Activated CD4-positive, alpha-beta T cell treated with anti-CD3 and anti-CD28 coated beads, Interleukin-2, amount 50 U/mL, for 24 hours (primary cell): ENCODE measurements at places on chromosomes 4 and X.

DNA sequence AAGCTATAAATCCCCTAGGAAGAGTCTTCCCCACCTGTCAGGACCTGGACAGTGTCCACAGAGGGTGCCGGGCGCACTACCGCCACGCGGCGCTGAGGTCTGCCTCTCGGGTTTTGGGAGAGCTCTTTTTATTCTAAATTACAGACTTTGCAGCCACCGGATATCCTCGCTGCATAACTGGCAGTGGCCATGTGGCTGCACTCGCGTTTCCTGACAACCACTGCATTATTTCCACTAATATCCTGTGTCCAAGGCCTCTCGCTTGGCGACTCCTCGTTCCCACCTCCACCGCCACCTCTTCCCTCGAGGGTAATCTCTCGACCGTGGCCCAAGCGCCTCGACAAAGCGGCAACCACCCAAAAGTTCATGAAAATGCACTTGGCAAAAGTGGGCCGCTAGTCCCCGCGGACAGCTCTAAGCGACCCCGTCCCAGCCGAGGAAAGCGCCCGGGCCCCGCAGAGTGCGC is 512 bp upstream of the TMEM131L start:
- DNase-seq, result peak; percentile 27

DNA sequence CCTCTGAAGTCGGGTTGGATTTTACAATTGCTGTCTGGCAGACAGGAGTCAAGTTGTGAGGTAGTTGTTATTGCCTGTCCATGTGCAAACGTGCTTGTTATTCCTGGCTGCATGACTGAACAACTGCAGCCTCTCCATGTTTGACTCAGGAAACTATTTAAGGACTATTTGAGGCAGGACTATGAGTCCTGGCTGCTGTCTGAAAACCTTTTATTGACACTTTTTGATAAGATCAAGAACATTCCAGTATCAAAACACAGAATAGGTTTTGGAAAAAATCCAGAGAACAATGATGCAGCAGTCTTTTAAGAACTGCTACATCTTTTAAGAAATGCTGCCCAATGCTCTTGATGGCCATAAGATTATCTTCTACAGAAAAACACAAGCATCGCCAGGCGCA is 10.0 kb upstream of the SPRY1 start:
- DNase-seq, result no peak

- DNase-seq, result no peak
Observed at GRCh38 chrX:72532366-72532765, 40.3 kb downstream of the HDAC8 start.

DNA sequence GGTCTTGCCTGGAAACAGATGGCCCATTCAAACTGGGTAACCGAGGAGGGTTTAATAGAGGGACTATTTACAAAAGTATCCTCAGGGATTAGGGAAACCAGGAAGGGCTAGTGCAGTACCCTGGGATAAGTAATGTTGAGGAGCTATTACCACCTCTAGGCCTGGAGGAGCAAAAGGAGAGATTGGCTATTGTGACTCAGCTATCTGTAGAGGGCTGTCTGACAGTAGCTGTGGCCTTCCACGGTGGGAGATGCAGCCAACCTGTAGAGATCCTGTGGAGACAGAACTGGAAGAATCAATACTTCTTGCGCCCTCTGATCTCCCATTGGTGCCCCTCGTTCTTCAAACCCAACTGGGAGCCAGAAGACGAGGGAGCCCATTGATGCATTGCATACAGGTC is 34.1 kb upstream of the RPS6KA3 start:
- no peak for DNase-seq

- no peak for DNase-seq
Observed at GRCh38 chrX:46791927-46792809, 33.2 kb upstream of the SLC9A7 start.

GRCh38 chr4:124943938-124944337 is 231.4 kb upstream of the ANKRD50 start:
- DNase-seq, result no peak

- no peak for DNase-seq
Observed at GRCh38 chr4:115113506-115114106, at the start of gene NDST4. NDST4 (minus strand) TSS chr4:115113620; CDS start chr4:115077036, 36,584 bp downstream.

GRCh38 chr4:57291911-57292310 is 181.7 kb upstream of the IGFBP7 start:
- no peak for DNase-seq

DNA sequence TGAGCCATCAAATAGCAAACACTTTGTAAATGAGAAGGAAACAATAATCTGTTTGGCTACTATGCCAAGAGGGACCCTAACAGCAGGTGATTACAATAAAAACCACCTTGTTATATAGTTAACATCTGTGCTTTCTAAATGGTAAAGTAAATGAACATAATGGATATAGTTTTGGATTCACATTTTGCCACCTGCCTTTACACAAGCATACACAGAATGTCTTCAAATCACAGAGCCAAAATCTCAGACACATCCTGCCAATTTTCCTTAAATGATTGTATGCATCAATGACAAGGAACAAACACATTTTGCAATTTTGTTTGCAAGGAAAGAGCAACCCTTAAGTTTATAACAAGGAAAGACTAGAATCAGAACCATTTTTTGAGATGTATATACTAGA is 334.2 kb downstream of the FSTL5 start:
- no peak for DNase-seq

- no peak for DNase-seq
Observed at GRCh38 chr4:84722720-84723119, 139.8 kb downstream of the CDS1 start.

- DNase-seq, result no peak
Observed at GRCh38 chr4:145679520-145679919, 426 bp upstream of the C4orf51 start.

DNA sequence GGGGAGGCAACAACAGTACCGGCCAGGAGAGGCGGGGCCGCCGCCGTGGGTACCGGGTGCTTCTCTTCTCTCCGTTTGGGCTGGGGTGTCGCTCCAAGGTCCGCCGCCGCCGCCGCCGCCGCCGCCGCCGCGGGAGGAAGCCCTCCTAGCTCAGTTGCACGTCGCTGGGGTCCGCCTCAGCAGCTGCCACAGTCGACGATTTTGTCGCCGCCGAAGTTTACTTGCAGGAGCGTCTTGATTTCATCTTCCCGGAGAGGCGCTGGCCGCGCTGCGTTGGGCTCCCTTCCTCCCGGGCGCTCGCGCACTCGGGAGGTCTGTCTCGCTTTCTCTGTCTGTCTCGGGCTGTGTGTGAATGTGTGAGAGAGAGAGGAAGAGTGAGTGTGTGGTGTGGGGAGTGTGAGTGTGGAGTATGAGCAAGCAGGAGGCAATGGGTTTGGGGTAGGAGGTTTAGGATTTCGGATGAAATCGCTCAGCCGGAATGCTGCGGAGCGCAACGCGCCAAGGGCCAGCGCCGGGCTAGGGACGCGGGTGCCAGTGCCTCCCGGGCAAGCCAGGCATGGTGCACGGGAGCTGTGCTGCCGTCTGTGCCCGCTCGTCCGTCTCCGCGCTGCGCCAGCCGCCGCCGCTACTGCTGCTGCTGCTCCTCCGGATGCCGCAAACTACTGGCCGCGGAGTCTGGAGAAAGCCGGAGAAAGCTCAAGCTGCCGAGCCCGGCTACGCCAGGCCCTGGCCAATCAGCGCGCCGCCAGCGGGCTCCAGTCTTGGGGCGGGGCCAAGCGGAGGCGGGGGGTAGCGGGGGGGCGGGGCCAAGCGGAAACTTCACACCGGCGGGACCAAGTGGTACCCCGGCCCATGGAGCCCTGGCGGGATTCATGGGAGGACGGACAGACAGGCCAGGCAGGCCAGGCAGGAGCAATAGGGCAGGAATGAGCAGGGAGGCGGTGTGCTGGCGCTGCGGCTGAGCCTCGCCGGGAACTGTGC is at the start of gene PCDH19:
PCDH19 (minus strand) TSS at position 664 of the 981 bp plus-strand sequence. CDS start 1,676 bp downstream, outside the sequence.
- no peak for DNase-seq

DNA sequence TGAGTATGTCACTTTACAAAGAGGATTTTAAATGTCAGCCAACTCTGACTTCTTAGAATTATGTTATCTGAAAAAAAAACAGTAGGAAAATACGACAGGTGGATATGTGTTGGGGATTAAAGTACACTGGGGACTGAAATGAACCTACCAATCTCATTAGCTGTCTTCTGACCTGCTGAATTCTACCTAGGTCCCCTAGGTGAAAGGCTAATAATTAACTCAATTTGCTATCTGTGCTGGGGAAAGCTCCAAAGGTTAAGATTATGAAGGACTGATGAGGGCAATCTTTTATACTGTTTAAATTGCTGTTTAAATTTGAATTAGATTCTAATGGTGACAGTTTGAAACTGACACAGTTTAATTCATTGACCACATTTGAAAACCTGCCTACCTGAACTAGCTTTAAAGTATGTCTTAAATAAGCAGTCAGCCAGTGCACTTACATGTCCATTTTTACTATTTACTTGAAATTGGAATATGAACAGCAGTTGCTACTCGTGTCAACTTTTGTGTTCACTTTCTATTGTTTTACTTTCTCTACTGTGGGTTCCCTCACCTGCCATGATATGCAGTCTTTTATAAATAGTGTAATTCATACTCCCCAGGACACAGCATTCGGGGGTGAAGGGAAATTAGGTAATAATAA is 977.3 kb downstream of the C4orf33 start:
- DNase-seq, result no peak

DNA sequence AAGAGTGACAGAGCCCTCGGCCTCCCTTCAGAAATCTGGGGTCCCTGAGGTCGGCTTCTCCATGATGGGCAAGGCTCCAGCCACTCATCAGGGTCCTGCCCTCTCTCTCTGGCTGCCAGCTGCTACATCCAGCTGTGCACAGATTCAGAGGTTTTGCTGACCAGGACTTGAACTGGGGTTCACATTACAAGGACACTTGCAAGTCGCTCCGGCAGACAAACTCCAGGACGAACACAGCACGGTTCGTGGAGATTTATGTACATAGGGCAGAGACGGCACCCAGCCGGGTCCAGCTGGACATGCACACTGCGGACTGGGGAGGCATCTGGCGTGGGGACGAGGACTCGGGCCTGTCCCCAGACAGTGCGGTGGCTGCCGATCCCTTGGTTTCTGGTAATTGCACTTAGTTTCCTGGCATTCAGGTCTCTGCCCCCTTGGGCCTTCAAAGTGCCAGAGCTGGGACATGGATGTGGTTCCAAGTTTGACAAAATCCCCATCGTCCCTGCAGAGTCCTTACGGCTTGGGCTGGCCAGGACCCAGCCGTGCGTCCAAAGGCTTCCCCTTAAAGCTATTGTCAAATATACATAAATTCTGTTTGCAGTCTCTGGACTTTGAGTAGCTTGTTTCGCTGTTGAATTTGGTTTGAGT is 6.2 kb upstream of the C4orf50 start:
- DNase-seq, result no peak

DNA sequence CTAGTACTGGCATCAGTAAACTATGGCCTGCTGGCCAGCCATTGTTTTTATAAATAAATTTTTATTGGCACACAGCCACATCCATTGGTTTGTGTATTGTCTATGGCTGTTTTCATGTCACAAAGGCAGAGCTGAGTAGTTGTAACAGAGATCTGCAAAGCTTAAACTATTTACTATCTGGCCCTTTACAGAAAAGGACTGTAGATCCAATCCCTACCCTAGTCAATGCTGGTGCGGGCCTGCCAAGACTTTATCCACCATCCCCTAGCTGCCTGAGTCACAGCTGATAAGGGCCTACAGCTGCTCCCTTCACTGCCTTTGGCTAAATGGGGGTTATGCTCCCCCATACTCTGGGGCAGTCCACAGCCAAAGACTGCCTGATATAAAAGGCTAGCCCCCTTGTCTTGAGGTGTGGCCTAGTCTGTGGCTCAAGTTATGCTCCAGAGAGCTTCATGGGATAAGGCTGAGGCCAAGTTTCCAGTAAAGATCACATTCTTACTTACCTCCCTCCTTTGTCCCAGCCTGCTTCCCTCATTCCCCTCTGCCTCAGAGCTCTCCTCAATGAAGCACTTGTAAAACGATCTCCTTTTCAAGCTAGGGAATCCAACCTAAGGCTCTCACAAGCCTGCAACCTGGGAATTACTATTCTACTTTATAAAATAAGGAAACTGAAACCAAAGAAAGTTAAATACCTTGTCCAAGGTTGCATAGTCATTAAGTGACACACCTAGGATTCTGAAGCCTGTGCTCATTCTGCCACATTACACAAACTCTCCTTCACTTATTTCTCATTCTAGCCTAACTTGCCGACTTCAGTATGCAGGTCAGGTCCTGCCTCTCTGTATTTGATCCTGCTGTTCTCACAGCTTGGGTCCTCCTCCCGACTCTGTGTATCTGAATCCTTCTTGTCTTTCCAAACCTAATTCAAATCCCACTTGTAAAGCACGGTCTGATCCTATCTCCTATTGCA is 20.7 kb downstream of the ACE2 start:
- no peak for DNase-seq
